ENCODE measurements at places on chromosomes 16 and 17.

DNA sequence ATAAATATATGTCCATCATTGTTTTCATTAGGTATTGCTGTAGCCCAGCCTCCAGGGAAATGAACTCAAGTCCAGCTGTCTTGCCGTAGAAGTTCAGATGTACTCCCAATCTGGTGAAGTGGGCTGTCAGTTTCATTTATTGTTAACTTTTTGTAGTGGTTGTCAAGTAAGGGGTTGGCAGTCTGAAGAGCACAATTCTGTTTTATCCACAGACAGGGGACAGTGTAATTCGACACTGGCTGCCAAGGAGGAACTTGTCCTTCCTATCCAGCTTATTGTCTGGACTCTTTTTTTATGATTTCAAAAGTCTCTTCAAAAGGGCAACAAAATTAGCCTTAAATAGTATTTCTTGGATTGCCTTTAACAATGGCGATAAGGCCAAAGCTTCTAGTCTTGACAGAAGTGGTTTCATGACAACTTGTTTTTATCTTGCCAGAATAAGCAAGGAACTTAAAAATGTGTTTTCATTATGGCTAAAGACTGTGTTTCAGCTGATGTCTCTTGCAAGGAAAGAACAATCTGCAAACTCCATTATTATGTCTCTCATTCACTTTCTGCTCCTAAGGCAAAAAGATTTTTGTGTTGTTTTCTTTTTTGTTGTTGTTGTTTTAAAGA lies 73.9 kb upstream of the TANC2 start:
- no peak for DNase-seq

- no peak for DNase-seq
These were observed 31.9 kb upstream of the HOXB13 start for GRCh38 chr17:48760411-48760810.

DNA sequence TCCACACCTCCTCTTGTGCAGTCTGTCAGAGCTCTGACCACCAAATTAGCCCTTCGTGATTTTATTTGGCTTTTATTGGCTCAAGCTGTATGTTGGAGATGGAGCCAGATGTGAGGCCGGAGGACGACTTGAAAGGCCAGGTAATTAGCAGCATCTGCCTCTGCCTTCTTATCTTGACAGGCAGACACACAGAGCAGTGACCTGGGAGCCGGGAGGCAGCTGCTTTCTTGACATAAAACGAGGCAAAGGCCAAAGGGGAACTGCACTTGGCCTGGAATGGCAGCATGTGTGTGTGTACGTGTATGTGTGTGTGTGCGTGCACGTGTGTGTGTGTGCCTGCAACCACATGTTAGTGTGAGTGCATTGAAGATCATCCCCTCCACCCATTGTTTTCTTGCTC lies 56.9 kb upstream of the BRD7 start:
- DNase-seq, result peak; percentile 68

- DNase-seq, result no peak
These were observed 5.4 kb upstream of the NHERF1 start for GRCh38 chr17:74742978-74743545.

DNA sequence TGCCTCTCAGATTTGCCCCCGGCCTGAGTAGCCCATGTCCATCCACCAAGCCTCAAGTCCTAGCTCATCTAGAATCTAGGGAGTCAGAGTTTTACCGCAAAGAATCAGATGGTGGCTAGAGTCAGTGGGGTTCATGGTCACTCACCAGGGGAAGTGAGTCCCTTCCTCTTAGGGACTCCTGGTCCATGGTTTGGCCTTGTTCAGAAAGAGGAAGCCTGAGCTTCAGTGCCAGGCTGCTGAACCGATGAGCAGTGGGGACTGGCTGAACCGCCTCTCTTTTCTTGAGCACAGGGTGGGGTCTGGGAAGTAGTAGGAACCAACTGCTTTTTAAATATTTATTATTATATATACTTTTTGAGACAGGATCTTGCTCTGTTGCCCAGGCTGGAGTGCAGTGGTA lies 160.3 kb downstream of the NTN1 start:
- DNase-seq, result peak; percentile 50

DNA sequence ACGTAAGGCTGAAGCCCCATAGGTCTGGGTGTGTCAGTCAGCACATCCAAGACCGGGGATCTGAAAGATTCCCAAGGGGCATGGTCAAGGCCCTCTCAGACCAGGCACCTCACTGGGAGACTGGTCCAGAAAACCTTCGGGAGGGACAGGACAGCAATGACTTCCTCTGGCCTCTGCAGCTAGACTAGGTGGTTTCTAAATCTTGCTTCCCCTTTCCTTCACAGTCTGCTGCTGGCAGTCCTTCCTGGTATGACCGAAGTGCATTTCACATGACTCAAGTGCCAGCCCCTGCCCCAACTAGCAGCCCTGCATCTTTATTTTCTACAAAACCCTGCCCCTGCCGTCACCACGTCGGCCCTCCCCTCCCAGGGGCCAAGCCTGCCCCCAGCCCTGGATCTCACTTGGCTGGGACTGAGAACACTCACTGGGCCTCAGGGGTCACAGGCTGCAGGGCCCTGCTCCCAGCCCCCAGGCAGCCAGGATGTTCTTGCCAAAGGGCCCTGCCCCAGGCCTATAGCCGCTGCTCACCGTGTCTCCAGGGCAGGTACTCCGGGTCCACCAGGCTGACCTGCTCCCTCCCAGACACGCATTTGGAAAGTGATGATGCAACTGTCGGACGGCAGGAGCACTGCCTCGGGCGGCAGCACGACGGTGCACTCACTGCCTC lies 18.3 kb downstream of the POLR3K start:
- DNase-seq, result peak; percentile 87

DNA sequence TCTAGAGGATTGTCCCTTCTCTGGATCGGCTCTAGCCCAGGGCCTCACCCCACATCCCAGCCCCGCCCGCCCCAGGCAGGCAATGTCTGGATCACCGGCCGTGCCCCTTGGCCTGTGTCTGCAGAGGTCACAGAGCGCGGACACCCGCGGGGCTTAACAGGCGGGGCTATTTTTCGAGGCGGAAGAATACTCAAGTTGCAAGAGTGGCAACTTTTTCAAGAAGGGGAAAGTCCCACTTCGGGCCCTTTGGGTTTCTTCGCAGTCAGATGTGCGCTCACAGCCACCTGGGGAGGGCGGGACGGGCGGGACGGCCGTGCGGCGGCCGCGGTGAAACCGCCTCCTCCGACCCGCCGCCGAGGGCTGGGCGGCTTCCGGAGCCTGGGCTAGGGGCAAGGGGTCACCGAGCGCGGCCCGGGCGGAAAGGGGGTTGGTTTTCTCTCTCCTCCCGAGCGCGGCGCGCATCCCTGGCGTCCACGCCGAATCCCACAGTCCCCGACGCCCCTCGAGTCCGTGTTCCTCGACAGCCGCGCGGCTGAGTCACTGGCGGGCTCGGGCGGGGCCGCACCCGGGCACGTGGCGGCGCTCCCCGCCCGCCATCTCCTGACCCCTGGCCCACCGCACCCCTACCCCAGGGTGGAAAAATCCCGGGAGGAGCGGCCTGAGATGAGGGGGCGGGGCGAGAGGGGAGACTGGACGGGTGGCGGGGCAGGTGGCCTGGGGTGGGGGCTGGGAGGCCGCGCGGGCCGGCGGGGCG lies 1.2 kb upstream of the PFN1 start:
- DNase-seq, result peak; percentile 90

DNA sequence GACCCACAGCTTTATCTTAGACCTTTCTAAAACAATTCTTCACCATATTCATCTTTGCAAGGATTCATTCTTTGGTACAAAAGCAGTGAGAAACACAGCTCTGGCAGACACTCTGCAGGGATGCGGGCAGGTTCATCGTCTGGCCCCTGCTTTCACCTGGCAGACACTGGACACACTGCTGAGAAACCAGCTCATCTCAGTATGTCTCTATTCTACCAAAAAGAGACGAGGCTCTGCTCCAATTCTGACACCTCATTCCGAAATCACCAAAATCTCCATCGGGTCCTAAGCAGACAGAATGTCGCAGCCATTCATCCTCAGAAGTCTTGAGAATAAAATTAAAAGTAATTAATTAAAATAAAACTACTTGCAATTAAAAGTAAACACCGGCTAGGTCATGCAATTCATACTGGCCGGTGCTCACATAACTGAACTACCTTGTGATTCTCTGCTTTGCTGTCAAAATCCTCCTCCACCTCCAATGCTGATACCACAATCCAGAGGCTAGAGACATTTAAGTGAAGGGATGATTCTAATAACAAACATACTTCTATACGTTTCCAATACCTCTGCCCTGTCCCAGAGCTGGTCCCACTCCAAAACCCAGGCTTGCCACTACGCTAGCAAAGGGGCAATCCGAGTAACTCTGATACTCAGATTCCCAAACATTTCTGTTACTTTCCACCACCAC lies 1.3 kb downstream of the RNF157 start:
- no peak for DNase-seq

DNA sequence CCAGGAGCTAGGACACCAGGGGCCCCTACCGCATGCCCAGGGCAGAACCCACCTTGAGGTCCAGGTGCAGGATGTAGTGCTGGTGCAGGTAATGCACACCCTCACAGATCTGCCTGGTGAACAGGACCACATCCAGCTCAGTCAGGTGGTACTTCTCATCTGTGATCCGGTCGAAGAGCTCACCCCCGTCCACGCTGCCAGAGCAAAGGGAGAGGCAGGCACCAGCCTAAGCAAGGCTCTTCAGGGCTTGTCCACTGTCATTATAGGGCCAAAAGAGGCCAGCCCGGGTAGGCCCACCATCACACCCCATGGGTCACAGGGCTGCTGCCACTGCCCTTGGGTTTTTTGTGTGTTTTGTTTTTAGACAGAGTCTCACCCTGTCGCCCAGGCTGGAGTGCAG lies 21.0 kb downstream of the MYLK3 start:
- DNase-seq, result no peak

GRCh38 chr16:66223176-66223780 lies 143.2 kb upstream of the CDH5 start:
- no peak for DNase-seq

- no peak for DNase-seq
These were observed 36.6 kb downstream of the ARHGAP23 start for GRCh38 chr17:38464723-38465390.

DNA sequence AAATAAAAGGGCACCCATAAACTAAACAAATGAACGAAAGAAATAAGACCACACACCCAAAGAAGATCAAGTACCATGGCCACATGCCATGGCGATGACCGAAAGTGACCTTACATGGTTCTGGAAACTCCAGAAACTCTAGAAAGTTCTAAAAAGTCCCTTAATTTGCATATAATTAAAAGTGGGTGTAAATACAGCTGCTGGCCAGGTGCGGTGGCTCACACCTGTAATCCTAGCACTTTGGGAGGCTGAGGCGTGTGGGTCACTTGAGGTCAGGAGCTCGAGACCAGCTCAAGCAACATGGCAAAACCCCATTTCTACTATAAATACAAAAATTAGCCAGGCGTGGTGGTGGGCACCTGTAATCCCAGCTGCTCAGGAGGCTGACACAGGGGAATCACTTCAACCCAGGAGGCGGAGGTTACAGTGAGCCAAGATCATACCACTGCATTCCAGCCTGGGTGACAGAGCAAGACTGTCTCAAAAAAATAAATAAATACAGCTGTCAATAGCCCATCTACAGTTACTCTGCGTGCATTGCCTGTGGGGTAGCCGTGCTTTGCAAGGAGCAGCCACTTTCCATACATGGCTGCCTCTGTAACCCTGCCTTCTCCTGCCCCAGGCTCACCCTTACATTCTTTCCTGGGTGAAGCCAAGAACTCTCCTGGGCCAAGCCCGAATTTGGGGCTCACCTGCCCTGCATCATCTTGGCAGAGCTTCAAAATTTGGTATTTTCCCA lies 7.2 kb upstream of the ZNF778 start:
- DNase-seq, result no peak

DNA sequence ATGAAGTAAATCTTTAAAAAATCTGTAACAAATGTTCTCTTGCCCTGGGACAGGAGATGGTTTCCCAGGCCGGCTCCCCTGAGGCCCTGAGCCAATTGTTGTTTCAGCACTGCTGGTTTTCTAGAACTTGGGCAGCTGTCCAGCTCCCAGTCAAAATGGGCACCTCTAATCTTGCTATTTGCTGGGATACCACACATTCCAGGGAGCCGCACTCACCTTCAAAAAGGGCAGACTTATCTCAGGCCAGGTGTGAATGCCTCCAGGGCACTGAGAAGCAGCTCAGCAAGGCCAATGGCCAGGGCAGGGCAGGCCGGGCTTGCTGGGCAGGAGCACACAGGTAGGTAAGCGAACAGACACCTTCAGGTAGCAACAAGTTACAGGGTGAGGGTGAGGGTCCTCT lies 24.4 kb downstream of the TRIM16 start:
- DNase-seq, result no peak

GRCh38 chr16:86089334-86089900 lies 190.5 kb downstream of the IRF8 start:
- DNase-seq, result no peak

DNA sequence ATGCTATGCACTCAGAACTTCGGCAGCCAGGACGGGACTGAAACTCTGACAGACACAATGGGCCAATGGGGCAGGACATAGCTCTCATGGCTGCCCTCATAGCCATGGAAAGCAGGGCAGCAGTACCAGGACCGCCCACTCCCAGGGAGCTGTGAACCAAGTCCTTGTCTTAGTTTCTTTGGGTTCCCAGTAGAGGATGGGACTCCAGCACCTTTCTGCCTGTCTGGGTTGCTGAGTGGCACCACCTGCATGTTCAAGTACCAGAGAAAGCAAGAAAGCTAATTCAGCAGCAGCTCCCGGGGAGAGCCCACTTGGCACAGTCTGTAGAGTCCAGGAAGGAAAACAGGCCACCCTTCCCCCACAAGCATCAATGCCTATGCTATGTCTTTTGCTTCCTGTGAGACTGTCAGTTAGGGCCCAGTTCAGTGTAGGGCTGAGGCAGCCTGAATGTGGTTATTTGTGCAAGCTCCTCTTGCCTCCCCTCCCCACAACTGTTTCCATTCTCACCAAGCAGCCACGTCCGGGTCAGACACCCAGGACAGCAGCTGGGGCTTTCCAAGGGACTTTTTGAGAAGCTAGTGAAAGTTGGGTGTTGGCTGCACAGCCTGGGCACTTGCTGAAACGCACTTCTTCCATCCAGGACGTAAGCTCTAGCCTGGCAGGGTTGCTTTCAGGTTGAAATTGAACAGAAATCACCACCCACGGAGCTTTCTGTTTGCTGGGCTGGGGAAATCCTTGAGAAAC lies 7.8 kb downstream of the SUPT4H1 start:
- peak; percentile 96 for DNase-seq

GRCh38 chr17:42655528-42655927 lies 3.6 kb upstream of the TUBG2 start:
- no peak for DNase-seq

- DNase-seq, result no peak
These were observed 12.3 kb upstream of the SLC38A8 start for GRCh38 chr16:84054916-84055315.

DNA sequence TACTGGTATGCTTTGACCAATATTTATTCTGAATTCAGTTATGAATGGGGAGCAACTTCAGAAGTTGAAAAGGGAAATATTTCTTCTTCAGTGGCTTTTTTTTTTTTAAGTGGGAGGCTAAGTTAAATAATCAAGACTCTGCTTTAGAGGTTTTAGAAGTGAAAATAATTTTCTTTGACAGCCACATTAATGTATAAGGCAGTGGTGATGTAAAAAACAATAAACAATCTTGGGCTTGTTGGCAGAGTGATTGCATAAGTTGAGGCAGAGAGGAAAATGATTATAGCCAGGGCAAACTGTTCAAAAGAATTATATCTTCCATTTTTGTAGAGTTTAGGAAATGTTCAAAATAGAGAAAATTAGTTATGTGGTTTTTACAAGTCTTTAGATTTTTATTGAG lies 5.4 kb upstream of the KRT12 start:
- no peak for DNase-seq
